Hepatocyte (in vitro differentiated cells): ENCODE measurements at places on chromosomes 3 and 15.

DNA sequence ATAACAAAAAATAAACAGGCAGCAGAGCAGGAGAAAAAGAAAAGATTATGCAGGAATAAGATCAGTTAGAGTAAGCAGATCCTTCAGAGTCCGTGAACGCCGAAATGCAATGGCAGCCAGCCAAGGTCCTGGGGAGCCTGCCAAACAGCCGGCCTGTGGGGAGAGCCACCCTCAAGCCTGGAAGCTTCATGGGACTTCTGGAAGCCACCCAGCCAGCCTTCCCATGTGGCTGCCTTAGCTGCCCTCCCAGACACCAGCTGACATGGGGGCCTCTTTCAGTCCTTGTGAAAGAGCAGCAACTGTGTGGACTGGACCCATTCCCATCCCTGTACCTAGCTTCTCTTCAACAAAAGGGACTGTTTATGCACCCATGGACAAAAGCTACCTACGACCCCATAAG, 64.9 kb upstream of the RAD18 start:
- DNase-seq = peak; percentile 64

GRCh38 chr3:160801386-160802118, 45.5 kb downstream of the PPM1L start:
- peak; percentile 43 for DNase-seq

DNA sequence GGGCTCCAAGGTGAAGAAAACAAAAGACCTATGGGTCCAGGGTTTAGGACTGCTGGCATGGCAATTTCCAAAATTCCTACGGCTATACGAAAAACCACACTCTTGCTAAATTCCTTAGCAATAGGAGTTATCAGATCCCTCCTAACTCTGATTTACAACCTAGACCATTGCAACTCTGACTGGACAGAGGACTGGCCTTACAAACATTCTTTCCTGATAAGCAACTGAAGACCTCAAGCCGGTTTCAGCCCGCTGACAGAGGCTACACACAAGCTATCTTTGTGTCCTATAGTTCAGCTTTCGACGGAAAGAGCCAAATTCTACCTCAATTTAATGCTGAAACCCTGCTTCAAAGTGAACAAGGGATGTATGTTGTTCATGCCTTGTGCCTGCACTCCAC, 38.3 kb upstream of the AGBL1 start:
- no peak for DNase-seq

- no peak for DNase-seq
Observed at GRCh38 chr15:81789403-81789802, 256.4 kb downstream of the MEX3B start.

DNA sequence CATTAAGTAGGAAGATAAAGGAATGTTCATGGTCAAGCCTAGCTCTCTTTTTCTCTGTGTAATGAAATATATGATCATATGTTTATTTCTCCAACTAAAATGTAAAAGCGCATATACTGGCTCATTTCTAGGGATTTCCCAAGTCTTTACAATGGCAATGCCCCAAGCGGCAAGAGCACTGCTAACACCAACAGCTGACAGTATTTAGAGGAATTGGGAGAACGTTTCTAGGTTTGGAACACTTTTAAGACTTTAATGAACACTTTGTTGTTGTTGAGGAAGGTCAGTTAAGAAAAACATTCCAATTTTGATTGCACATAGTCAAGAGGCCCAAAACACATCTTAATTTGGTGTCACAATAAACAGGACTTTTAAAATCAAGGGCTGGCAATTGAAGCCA, 132.7 kb downstream of the ATP8B4 start:
- DNase-seq = no peak

DNA sequence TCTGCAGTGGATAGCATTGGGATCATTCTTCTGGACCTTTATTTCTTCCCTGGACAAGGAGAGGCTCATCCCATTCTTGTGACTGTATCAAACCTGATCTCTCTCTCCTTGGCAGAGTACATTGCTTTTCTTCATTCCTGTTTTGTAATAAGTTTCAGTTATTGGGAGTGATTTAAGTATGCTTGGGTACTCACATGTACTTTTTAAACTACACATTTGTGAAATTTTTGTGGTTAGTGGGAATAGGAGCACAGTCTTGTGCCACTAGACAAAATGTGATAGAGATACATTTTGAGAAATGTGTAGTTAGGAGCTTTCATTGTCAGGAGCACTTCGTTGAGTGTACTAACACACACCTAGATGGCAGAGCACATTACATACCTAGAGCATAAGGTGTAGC, 262.6 kb downstream of the C3orf38 start:
- DNase-seq = no peak

DNA sequence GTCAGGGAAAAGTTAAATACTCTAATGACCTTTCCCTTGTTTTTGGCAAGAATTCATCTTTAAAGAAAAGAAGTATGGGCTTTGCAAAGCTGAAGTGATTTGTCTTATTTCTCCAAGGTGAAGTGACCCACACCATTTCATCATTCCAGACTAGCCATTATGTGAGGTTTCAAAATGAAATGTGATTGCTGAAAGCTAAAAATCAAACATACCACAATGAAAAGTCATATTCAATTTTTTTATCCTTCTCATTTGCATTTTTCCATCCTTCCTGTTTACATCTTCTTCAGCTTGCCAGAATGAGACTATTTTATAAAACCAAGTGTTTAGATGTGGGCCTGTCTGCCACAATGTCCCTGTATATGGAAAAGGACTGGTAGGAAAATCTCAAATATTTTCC, 142.3 kb upstream of the STRIT1 start:
- DNase-seq = no peak

- DNase-seq = no peak
Observed at GRCh38 chr3:94098452-94098851, 35.6 kb downstream of the NSUN3 start.

GRCh38 chr3:186828340-186828739, 14.2 kb upstream of the ADIPOQ start:
- no peak for DNase-seq

- no peak for DNase-seq
Observed at GRCh38 chr3:138418601-138419206, 15.7 kb upstream of the ESYT3 start.

DNA sequence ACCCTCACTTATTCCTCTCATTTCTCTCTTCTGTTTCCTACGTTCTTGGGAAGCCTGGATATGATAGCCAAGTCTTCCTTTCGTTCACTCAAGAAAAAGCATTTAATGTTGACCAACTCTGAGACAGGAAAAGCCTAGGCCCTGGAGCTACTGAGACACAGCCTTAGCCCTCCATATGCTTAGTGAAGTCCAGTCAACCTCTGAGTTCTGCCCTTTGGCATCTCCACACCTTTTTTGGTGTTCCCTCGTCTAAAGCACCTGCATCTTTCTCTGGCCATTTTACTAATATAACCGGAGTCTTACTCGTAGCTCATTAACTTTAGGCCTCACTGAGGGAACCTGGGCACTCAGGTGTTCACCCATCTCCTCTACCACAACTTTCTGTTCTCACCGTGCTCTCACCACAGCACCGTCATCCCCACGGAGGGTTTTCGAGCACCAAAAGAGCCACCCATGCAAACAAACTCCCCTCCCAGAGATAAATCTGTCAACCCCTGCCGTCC, 632 bp downstream of the MTHFS start:
- peak; percentile 22 for DNase-seq

GRCh38 chr3:118970819-118971218, 63.8 kb downstream of the IGSF11 start:
- DNase-seq = no peak

DNA sequence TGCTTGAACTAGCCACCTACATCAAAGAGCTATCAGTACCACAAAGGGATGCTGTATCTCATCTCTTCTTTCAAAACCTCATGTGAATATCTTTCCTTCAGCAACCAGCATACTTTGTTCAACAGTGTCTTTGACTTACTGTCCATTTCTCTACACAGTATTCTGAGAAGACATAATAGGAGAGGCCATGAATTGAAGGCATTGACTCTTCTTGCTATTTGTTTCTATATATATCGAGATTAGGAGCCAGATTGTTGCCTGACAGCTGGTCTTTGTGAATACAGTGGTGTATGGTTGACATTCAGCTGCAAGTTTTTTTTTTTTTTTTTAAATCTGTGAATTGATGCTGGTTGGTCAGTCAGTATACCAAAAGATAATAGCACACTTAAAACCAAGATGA, 12.1 kb upstream of the CSRNP1 start:
- no peak for DNase-seq

GRCh38 chr15:68295014-68295805, 17.7 kb downstream of the FEM1B start:
- no peak for DNase-seq

- DNase-seq = no peak
Observed at GRCh38 chr3:67414740-67415139, 239.7 kb downstream of the SUCLG2 start.

DNA sequence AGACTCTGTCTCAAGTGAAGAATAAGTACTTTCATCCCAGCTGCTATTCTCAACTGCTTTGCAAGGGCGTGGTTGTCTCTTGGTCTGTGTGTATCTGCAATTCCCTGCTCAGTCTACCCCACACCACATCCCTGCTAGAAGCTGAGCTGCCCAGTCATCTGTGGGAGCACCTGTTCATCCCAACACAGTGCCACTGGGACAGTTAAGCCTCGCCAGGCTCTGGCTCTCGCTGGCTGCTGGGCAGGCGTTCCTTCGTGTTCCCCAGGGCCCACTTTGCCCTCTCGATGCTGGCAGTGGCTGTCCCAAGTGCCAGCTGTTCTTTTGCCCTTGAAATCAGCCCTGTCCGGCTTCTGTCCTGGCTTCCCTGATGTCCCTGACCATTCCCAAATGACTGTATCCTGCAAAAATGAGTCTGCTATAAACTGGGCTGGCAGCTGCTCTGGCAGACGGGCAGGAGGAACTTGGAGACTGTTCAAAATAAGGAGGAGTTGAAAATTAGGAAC, 91.6 kb upstream of the KLHL25 start:
- DNase-seq = no peak

DNA sequence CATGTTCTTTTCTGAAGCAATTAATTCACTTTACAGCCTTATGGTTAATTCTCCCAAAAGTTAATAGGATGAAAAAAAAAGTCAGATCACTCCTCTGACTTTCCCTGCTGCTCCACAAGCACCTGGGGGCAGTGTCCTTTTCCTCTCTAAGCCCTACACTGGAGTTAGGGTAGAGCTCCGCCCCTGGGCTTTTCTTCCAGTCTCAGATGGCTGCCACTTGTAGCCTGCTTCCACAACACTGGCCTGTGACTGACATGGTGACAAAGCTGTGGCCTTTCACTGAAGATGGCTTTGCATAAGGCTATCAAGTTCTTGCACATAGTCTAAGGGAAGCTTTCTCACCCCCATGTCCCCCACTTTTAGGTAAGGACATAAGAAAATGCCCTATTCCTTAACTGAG, 1.3 kb upstream of the MON1A start:
- peak; percentile 75 for DNase-seq

DNA sequence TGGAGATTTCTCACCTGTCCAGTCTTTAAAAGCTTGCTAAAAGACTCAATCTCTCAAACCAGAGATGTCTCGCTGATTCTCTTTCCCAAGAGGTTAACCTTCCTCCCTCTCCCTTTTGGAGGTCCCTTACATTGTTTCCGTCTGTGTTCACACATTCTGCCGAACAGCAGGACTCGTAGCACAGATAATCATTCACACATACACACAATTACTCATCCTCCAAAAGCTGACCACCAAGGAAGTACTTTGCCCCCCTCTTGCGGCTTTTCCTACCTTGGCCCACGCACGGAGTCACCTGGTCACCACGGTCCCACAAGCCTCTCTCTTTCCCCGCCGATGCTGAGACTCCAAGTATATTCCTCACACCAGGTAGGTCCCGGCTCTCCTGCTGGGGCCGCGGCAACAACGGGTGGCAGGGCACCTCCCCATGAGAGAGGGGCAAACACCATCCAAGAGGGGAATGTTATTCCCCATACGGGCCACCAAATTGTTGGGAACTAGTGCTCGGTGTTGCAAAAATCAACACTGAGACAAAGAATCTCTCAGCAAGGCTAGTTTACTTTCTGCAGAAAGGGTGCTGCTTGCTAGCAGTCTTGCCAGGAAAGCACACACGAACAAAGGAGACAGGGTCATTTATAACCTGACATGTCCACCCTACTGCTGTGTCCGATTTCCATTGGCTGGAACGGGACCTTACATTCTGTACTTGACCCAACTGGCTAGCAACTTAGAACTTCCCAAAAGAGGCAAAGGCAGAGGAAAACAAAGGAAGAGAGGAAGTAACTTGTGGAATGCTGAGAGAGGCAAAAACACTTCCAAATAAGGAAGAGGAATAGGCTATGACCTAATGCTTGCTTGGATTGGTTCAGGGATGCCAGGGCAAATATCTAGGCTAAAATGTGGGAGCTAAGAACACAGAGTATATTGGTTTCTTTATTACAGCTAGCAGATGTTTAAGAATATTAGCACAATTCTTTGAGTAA, 102.1 kb upstream of the NECTIN3 start:
- peak; percentile 67 for DNase-seq

- DNase-seq = no peak
Observed at GRCh38 chr3:127565711-127566110, 24.8 kb downstream of the TPRA1 start.

- no peak for DNase-seq
Observed at GRCh38 chr15:99037646-99038045, 30.1 kb upstream of the PGPEP1L start.

DNA sequence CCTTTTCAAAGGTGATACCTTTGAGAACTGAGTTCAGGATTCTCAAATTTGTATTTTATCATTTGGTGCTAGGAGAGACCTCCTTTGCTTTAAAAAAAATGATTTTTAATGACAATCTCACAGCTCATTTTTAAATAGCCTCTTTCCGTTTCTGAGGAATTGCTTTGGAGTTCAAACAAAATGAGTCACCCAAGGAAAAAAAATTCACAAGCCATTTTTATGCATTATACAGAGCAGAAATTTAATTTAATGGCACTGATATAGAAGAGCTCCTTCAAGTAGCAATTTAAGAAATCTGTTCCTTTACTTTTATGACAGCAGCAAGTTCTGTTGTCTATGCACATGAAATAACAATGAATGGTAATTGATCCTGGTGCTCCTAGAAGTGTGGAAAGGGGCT, 337.9 kb upstream of the KCNMB2 start:
- DNase-seq = no peak

DNA sequence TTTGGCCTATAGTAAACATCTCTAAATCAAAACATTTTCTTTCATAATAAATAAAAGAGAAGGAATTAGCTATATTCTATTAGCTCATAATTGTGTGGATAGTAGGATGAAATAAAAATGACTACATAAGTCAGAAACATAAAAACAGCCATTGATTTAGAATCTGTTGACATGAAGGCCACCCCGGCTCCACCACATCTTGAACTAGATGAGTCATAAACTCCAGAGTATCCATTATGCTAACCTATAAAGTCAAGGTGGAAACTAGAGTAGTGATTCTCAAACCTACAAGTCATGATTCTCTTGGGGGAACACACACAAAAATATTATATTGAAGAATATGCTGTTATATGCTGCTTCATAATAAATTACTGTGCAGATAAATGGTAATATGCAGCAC, 831.0 kb downstream of the TUSC7 start:
- no peak for DNase-seq

DNA sequence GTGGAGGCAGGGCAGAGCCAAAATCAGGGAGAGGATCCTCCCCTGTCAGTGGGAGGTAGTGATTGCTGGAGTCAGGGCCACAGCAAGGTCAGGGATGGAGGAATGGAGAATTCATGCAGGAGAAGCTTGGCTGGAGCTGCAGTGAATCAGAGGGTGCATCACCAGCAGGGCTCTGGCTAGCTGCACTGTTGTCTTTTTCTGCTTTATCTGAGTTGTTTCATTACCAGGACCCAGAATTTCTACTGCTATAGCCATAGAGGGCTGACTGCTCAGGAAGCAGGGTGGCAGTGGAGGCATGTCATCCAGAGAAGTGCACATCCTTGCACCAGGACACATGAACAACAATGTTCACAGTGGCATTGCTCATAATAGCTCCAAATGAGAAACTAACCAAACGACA, 113.5 kb upstream of the GALNT15 start:
- DNase-seq = peak; percentile 35

- DNase-seq = no peak
Observed at GRCh38 chr3:52177701-52178042, 20.3 kb upstream of the ALAS1 start.
